Activated CD8-positive, alpha-beta memory T cell treated with anti-CD3 and anti-CD28 coated beads for 1 hour (primary cell): ENCODE measurements at places on chromosomes 11 and 22.

GRCh38 chr11:126469311-126469710, 113.8 kb downstream of the ST3GAL4 start:
- no peak for DNase-seq

DNA sequence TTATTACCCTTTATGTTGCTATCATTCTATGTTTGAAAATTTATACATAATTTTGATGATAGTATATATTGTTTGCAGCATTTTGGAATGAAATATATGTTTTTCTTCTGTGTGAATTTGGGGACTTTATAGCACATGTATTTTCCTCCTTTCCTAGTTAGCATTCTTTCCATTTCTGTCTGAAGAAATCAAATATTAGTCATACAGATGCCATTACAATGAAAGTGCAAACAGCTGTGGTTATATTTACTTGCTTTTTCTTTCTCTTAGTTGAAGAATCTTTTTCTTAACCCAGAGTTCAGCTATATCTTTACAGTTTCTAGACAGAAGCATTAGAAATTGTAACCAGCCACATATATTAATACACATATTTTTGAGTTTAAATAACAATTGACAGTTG, 753.1 kb upstream of the ARHGAP42 start:
- no peak for DNase-seq

- no peak for DNase-seq
Measured at GRCh38 chr11:77211594-77212251, 83.7 kb downstream of the MYO7A start.

GRCh38 chr11:124610295-124610694, 933 bp upstream of the PANX3 start:
- DNase-seq: no peak

DNA sequence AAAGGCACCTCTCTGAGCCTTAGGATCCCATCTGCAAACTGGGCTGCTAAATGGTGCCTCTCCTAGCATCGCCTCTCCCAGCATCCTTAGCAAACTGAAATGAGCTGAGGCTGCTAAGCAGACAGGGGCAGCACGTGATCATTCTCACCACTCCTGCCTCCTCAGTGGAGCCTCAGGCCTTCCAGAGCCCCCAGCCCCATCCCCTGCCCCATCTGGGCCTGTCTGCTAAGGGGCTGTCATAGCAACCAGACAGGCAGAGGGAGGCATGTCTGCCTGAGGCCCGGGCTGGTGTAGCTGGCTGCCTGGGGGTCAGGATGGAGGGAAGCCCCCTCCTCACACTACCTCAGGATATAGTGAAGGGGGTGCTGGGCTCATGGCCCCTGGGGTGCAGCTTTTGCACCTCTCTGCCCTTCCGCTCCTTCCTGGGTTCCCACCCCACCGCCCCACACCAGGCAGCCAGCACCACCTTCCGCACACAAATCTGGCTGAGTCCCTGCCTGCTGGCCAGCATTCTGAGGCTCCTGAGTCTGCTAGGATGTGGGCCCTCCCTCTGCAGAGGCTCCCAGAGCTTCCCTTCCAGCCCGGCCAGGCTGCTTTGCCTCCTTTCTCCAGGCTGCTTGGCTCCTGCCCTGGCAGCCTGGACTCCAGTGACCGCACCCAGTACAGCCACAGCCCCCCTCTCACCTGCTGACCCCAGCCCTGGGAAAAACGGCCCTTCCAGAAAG, 47.5 kb upstream of the TTLL12 start:
- no peak for DNase-seq

DNA sequence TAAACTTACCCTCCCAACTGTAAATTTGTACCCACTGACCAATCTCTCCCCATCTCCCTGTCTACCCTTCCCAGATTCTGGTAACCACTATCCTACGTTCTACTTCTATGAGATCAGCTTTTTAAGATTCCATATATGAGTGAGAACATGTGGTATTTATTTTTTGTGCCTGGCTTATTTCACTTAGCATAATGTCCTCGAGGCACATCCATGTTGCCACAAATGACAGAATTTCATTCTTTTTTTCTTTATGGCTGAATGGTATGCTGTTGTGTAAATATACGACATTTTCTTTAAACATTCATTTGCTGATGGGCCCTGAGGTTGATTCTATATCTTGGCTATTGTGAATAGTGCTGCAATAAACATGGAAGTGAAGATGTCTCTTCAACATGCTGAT, 74.7 kb upstream of the RRM1 start:
- DNase-seq: no peak

- DNase-seq: no peak
Measured at GRCh38 chr11:62573006-62573591, 592 bp downstream of the EEF1G start.

GRCh38 chr11:992577-992976, 43.9 kb downstream of the MUC6 start:
- no peak for DNase-seq
